ENCODE measurements at places on chromosomes 5 and 9.

DNA sequence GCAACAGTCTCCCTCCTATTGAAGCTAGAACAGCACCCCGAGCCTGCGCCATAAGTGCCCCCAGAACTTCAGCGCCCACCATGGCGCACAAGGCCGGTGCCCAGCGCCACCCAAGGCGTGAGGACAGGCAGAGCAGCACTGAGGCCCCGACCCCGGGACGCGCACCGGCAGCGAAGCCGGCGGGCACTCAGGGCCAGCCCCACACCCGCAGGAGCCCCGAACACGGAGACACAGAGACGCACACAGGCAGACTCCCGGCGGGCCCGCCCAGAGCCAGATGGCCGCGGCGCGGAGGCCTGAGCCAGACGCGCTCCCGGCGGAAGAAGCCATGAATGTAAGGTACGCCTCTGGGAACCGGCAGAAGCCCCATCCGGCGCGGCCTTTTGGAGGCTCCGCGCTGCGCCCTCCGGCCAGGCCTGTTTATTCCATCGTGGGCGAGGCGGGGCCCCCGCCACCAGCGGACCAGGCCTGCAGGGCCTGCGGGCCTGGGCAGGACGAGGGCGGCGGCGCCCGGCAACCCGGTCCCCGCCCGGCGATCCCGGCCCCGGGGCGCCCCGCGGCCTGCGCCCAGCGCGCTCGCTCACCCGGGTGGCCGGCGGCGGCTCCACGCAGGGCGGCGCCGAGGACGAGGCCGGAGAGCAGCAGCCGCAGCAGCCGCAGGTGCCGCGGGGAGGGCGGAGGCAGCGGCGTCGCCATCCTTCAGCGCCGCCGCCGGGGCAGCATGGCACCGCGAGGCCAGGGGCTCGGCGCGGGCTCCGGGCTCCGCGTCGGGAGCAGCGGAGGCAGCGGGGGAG is 486 bp downstream of the NPDC1 start:
- DNase-seq, result no peak

DNA sequence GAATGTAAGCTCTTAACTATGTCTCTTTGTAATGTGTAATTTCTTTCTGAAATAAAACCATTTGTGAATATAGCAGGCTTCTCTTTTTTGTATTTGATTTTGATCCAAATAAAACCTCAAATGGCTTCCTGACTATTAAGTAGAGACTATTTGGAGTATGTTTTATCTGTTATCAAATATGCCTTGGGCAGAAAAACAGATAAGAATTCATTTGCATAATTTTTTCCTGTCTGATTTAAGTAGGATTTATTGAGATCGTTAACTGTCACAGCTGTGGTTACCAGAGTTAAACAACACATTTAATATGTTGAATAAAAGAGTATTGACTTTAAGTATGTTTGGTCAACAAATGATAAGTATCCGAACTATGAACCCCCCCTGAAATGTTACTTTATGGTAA is 104.9 kb downstream of the MELK start:
- DNase-seq, result no peak

GRCh38 chr9:21205204-21205603 is 1.7 kb downstream of the IFNA10 start:
- no peak for DNase-seq

DNA sequence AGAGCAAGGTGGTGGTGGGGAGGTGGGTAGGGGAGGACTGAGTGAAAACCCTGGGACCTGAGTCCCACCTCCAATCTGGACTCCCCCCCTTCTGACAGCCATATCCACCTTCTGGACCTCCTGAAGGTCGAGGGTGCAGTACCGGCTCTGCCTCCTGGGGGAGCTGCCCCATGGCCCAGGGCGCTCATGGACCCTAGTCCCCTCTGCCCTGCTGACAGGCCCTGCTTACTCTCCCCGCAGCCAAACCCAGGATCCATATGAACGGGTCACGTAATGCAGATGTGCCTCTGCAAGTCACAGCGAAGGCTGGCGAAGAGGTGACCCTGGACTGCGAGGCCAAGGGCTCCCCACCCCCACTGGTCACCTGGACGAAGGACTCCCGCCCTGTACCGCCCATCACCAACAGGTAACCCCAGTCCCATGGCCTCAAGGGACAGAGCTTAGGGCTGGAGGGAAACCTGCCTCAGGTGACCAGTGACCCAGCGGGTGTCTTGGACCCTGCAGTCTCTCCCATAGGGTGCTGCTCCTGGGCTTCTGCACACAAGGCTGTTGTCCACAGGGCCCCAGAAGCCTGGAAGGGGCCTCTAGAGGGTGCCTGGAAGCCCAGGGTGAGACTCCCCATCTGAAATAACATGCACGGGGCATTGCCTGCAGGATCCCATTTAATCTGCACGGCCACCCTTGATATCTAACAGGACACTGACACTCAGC is 61.7 kb downstream of the HMCN2 start:
- DNase-seq, result no peak

DNA sequence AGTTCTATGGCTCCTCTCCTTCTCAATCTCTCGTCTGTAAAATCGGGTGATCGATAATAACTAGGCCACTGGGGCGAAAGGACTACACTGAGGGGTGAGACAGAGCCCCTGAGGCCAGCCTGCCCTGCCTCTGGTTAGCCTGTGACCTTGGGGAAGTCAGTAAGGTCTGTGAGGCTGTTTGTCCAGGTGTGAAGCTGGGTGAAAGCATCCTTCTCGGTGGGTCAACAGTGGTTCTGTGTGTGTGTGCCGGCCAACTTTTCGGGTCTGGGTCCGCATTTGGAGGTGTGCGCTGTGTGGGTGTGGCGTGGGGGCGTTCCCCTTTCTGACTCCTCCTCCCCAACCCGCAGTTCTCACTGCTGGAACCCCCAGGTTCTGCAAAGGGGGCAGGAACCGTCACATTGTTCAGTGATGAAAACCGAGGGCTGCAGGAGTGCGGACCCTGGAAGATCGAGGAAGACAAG is 5.0 kb upstream of the RNF44 start:
- no peak for DNase-seq

GRCh38 chr5:129724647-129725046 is 23.2 kb upstream of the MINAR2 start:
- no peak for DNase-seq

GRCh38 chr5:179288101-179288808 is 57.0 kb downstream of the ADAMTS2 start:
- DNase-seq, result no peak

GRCh38 chr9:113992276-113992951 is 85.7 kb downstream of the AMBP start:
- no peak for DNase-seq

- no peak for DNase-seq
Observed at GRCh38 chr5:120848883-120849282, 384.8 kb downstream of the PRR16 start.

DNA sequence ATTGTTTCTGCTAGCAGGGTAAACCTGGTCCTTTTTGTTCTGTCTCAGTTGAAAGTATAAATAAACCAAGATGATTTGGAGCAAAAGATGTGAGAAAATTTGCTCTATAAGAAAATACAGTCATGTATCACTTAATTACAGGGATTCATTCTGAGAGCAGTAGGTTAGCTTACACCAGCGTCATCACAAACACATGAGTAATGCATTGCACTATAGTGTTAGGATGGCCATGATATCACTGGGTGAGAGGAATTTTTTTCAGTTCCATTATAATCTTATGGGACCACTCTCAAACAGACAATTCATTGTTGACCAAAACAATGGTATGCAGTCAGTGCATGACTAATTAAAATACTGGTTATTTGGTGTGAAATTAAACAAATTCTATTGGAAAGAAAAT is 430.9 kb downstream of the CHSY3 start:
- no peak for DNase-seq

DNA sequence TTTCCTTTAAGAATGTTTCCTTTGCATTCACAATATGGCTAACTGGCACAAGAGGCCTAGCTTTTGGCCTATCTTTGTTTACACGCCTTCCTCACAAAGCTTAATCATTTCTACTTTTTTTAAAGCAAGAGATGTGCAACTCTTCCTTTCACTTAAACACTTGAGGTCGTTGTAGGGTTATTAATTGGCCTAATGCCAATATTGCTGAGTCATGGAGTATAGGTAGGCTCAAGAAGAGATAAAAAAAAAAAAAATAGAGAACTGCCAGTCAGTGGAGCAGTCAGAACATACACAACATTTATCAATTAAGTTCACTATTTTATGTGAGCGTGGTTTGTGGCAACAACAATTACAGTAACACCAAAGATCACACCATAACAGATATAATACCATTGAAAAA is 5.9 kb downstream of the FKBP15 start:
- no peak for DNase-seq

- no peak for DNase-seq
Observed at GRCh38 chr5:96054311-96055030, 92.8 kb upstream of the ELL2 start.

- DNase-seq, result peak; percentile 15
Observed at GRCh38 chr9:120901755-120902568, 24.6 kb downstream of the TRAF1 start.

- DNase-seq, result no peak
Observed at GRCh38 chr5:174511714-174512253, 212.6 kb upstream of the MSX2 start.

DNA sequence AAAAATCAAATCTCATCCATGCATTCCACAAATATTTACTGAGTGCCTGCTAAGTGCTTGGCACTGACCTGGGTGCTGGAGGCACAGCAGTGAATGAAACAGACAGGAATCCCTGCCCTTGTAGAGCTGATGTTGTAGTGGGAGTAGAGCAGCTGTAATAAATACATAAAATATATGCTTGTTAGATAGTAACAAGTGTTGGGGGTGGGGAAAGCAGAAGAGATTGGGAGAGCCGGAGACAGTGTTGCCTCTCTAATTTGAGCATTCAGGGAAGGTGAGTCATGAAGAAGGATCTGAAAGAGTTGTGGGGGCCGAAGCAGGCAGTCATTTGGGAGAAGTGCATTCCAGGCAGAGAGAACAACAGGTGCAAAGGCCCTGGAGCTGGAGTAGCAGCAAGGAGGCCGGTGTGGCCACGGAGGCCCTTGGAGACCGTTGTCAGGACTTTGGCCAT is 97.9 kb downstream of the ZNF618 start:
- DNase-seq, result no peak

GRCh38 chr5:112625689-112626438 is 111.8 kb upstream of the APC start:
- DNase-seq, result peak; percentile 1

DNA sequence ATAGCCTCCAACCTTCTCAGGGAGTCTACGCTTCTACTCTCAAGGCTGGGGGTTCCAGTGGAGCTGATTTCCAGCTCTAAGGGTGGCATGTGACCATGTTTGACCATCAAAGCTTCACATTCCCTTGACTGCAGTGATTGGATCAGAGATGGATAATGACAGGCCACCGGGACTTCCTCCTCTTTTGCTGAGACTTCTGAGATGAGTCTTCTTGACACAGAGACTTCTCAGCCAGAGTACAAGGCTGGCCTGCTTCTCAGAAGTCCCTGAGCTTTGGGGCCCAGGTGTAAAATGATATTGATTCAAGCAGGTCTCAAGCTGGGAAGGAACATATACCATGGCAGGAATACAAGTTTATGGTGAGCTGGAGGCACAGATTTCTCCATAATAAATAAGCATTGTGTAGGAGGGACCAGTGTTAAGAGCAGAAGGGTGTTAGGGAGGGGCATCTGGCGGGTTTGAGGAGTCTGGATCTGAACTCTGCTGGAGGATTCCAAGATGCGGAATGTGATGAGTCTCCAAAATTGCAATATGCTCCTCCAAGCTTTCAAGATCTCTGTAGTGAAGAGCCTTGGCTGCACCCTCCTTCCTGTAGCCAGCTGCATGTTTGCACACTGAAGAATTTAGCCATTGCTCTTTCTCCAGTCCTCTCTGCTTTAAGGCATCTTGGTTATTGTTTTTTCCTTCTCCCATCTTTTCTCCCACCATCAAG is 41.7 kb upstream of the HSD17B4 start:
- no peak for DNase-seq

DNA sequence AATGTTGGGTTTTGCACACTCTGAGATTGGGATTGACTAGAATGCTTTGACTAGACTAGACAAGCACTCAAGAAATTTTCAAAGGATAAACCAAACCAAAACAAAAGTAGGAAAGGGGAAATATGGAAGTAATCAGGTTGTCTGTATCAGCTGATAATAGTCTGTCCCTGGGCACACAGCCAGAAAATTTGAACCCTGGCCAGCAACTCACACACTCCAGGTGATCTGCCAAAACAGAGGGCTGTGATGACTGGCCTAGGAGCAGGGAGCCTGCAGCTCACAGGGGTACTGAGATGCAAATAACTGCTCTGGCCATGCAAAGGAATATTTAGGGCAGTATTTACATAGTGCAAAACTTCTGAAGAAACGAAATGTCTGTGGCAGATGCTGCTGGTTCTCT is 112.3 kb upstream of the SMIM23 start:
- DNase-seq, result no peak

DNA sequence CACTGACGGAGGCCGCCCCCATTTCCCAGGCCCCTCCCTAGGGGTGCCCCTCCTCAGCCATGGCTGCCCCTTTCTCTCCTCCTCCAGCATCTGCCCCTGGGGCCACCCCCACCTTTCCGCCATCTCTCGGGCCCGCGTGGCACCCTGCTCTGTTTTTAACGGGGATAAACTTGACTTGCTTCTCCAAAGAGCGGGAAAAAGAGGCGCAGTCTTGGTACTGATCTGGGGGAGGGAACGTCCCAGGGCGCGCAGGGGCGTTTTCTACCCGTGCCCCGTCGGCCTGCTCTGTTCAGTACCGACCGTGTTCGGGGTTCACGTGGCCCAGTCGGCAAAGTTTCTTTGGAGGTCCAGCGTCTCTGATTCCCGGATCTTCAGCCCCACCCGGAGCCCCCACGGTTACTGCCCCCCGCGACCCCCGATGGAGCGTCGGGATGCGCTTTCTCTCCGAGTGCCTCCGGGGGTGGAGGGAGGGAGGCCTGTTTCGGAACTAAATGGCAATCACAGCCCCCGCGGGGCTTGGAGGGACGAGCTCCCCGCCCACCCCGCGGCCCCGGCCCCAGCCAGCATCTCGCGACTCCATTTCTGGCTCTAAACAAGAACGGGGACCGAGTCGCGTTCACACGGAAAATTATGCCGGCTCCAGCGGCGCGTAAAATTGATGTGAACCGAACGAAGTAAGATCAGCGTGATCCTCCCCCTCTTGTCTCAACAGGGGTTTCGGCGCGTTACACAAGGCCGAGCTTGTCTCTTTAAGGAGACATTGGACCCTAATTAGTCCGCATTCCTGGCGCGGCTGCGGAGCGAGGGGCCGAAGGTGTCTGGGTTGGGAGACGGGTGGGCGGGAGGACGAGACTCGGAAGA is 1.1 kb upstream of the TLE4 start:
- no peak for DNase-seq

DNA sequence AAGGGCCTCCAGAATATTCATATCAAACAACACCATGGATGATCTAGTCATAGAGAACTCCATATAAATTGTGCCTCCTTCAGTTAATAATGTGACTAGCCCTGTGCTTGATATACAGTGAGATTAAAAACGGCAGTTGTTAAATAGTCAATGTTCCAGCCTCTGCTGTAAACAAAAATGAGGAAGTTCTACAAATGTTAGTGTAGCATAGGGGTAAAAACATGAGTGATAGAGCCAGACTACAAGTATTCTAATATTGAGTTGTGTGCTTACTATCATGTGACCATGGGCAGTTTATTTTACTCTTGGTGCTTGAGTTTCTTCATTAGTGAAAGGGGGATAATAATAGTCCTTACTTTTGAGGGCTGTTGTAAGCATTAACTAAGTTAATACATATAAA is 43.3 kb upstream of the SLCO6A1 start:
- no peak for DNase-seq

All from NCI-H187 treated with DMSO at 0.1 percent for 48 hours (cell line).